ENCODE measurements at places on chromosomes 11 and 22.

GRCh38 chr11:69209421-69210309 is 53.9 kb downstream of the SMIM38 start:
- no peak for DNase-seq

GRCh38 chr11:131204765-131205380 is 165.5 kb upstream of the NTM start:
- no peak for DNase-seq

GRCh38 chr22:44758344-44758973 is 6.1 kb downstream of the ARHGAP8 start:
- DNase-seq: no peak

DNA sequence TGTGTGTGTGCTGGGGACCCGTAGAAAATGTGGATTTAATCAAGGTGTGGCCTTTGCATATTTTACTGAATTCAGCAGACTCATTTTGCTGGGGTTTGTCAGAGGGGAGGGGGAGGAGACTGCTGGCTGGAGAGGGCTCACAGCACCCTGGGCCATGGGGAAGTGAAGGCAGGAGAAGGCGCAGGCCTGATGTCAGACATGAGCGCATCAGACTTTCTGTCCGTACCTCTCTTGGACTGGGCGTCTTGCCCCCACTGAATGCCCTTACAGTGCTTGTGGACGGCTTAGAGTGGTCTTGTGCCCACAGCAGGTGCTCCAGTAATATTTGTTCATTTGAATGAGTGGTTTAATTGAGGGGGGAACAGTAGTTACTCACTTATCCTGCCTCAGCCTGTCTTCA is 75.2 kb downstream of the TEAD1 start:
- DNase-seq: no peak

DNA sequence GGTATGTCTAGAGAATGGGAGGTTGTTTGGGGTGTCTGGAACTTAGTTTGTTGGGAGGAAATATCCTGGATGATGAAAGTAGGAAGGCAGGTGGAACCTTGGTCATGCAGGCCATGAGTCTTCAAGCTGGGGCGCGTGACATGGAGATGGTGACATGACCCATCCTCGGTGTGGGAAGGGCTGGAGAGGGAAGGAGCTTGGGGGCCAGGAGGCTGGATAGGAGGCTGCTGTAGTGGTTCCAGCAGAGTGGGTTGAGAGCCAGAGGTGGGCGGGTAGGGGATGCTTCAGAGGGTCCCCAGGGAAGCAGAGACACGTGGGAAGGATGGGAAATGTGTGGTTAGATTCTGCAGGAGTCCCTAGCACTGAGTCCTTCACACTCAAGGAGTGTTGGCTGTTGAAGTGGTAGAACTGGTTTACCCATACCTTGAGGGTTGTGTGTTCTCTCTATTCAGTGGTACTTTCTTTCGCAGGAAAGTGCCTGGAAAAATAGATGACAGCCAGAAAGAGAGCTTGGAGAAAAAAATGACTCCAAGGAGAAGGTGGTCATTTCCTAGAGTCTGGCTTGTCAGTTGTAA is 56.8 kb downstream of the LDLRAD3 start:
- no peak for DNase-seq

GRCh38 chr11:6414874-6415328 is 4.0 kb downstream of the APBB1 start:
- DNase-seq: peak; percentile 13

DNA sequence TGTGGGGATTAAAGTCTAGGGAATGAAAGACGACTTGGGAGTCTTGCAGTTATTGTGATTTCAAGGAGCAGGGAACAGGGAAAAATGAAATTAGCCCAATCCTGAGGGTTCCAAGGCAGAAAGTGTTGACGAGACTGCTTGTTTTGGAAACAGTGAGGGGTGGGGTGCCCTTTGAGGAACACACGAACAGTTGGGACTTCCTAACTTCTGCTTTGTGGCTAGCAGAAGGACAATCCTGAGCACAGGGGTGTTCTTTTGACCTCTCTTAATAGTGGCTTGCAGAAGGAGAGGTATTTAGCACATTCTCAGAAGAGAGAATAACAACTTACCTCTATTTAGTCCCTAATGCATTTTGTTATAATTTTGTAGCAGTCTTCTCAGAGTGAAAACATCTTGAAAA is 545.9 kb upstream of the ARHGAP42 start:
- no peak for DNase-seq

DNA sequence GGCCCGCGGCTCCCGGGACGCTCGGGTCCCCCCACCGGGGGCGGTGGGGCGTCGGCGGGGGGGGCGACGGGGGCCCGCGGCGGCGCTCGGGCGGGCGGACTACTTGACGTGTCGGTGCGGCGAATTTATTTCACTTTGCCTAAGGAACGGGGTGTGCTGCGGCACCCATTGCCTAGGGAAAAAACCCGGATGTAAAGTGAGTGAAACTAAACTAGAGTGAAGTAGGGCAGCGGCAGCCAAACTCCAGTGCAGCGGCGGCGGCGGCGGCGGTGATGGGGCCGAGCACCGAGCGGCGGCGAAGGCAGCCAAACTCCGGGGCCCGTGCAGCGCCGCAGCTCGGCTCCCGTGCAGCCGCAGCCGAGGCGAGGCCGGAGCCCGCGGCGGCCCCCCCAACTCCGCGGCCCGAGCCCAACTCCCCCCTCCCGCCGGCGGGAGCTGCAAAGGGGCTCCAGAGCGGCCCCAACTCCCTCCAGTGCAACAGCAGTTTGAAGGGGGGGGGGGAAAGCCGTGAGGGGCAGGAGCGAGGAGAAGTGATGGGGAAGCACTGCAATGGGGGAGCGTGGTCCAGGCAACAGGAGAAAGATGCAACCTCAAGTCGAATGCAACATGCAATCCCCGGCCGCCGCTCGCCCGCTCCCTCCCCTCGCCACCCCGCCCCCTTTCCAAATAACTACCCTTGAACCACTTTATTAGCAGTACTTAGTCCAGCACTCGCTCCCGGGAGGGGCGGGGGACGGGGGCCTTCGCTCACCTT is 647 bp upstream of the PHF21A start:
- DNase-seq: peak; percentile 81

DNA sequence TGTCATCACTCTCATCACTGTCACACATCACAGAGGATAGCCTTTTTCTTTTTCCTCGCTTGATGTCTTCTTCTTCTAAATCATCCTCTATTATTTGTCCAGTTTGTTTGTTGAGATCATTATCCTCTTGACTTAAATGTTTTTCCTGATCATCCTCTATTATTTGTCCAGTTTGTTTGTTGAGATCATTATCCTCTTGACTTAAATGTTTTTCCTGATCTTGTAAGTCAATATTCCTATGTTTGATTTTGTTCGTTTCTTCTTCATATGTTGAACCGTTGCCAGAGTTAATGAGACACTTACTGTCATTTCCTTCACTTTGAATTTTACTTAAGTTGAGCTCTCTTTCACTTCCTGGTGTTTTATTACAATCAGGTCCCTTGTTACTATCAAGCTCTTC is 5.6 kb downstream of the CCDC82 start:
- DNase-seq: no peak

GRCh38 chr11:131910523-131911387 is 540.3 kb downstream of the NTM start:
- no peak for DNase-seq

GRCh38 chr11:134921938-134922337 is 509.9 kb upstream of the B3GAT1 start:
- no peak for DNase-seq

GRCh38 chr11:8814923-8815240 is 96.1 kb upstream of the AKIP1 start:
- DNase-seq: no peak

GRCh38 chr11:118128721-118129470 is 23.7 kb downstream of the SCN4B start:
- DNase-seq: peak; percentile 18

- no peak for DNase-seq
Measured at GRCh38 chr22:36233796-36234195, 5.5 kb downstream of the APOL2 start.
